Activated CD8-positive, alpha-beta memory T cell treated with anti-CD3 and anti-CD28 coated beads for 1 hour (primary cell): ENCODE measurements at places on chromosomes 16 and 17.

- DNase-seq, result no peak
Measured at GRCh38 chr17:81371910-81372760, 23.1 kb upstream of the BAHCC1 start.

- DNase-seq, result no peak
Measured at GRCh38 chr16:58503863-58504688, 4.1 kb downstream of the NDRG4 start.

DNA sequence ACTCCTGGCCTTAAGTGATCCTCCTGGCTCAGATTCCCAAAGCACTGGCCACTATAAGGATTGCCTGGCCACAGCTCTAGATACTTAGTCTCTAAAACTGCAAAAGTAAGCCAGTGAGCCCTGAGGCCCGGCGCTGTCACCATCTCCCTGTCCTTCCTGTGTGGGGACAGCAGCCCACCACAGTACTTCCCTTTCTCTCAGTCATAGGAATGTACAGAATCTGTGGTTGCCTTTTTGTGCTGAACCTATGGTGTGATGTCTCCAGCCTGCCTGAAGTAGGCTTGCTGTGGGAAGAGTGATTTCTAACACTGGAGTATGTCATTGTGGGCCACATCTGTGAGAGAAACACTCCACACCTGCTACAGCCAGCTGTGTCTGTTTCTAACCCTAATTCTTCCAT, 24.7 kb downstream of the NTAN1 start:
- DNase-seq, result no peak

- no peak for DNase-seq
Measured at GRCh38 chr16:63617047-63617989, 1504.5 kb downstream of the CDH11 start.

DNA sequence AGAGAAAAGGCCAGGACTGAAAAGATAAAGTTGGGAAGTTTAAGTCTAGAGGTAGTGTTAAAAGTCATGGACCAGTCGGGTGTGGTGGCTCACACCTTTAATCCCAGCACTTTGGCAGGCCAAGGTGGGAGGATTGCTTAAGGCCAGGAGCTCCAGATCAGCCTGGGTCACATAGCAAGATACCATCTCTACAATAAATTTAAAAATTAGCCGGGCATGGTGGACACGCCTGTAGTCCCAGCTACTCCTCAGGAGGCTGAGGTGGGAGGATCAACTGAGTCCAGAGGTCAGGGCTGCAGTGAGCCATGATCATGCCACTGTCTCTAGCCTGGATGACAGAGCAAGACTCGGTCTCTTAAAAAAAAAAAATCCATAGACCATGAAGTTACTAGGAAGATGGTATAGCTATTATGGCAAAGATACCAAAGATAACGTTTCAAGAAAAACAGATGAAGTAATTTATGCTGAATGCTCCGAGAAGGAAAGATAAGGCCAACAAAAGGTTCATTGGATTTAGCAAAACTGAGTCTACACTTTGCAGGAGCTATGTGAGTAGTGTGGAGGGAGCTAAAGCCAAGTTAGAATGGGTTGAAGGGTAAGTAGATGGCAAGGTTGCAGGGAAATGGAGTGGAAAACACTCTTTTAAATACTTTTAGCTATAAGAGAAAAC, 11.7 kb downstream of the TRIM37 start:
- no peak for DNase-seq

DNA sequence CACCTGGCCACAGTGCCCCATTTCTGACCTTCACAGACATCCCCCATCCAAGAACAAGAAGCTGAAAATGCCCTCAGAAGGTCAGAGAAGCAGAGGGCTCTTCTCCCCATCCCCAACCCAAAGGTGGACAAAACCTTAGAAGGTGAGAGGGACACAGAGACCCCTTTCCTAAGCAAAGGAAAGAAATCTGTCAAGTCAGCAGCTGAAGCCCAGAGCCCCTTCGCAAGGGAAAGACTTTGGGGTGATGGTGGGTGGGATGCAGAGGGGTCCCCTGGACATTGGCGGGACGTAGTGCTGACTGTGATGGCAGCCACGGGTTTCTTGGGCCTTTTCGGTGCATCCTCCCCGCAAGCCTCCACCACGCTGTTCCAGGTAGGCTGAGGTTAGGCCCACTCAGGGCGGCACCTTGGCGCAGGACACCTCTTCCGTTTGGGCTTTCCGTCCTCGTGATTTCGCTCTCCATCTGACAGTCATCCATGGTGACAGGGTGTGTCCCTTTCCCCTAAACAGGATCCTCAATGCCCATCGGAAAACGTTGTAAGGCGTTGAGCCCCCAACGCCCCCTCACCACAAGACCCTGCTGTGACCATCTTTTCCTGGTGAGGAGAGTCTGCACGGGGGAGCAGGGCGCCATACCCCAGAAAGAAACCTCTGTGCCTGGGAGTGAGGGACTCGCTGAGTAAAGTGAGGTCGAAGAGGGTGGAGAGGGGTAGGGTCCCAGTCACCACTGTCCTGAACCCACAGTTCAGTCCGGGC, 10.7 kb upstream of the GSDMA start:
- DNase-seq, result no peak

DNA sequence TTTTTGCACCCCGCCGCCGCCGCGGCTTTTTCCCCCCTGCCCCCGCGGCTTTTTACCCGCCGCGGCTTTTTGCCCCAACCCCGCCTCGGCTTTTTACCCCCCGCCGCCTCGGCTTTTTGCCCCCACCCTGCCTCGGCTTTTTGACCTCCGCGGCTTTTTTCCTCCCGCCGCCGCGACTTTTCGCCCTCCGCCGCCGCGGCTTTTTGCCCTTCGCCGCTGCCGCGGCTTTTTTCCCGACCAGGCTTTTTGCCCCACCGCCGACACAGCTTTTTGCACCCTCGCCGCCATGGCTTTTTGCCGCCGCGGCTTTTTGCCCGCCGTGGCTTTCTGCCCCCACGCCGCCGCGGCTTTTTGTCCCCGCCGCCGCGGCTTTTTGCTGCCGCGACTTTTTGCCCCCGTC, 137.0 kb upstream of the TP53TG3D start:
- no peak for DNase-seq

DNA sequence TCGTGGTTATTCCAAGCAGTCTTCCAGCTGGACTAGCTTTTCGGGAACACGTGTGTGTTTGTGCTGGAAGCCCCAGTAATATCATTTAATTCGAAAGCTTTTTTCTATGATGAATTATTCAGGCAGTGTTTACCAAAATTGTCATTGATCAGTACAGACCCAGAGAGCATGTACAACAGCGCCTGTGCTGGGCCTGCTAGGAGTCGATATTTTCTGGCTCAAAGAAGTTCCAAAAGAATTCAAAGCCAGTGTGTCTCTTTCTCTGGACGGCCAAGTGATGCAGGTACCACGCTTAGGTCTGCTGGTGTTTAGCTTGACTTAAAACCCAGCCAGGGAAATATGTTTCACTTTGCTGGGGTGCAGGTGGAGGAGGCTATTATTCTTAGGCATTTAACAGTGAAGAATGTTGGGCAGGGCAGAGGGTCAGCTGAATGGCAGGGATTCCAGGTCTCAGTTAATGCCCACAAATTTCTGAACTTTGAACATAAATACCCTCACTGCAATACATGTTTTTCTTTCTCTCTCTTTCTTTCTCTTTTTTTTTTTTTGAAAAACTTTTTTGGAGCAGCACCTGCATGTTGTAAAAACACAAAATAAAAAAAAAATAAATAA, 401.3 kb downstream of the WWOX start:
- no peak for DNase-seq

GRCh38 chr17:27665549-27665948, 34.6 kb downstream of the LGALS9 start:
- no peak for DNase-seq

GRCh38 chr16:80611171-80611929, 70.6 kb downstream of the DYNLRB2 start:
- no peak for DNase-seq

DNA sequence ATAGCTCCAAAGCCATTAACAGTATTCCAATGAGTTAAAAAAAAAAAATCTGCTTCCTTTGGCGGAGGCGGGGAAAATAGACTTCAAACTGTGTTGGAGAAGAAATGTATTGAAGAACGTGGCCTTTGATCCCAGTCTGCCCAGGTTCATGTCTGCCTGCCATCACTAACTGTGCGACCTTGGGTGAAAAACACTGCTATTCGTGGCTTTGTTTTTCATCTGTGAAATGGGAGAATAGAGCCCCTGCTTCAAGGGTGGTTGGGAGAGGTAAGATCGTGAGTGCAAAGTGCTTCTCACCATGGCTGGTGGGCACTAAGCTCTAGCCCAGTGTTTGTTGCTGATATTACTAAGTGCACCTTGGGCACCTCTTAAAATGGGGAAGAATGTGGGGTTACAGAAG, 69.5 kb downstream of the VPS35L start:
- DNase-seq, result no peak

- no peak for DNase-seq
Measured at GRCh38 chr17:38921756-38922411, 3.5 kb upstream of the LASP1NB start.
